ENCODE measurements at places on chromosomes 12 and 14. TPM values are rescaled to one million over a fixed set of nuclear protein-coding genes. Genes with fewer than 3 reads are reported as not detected.

GRCh38 chr14:95189367-95190132 is 32.2 kb upstream of the DICER1 start:
- DNase-seq: no peak

RIMBP2 gene
- 5.9 TPM for total RNA-seq

DNA sequence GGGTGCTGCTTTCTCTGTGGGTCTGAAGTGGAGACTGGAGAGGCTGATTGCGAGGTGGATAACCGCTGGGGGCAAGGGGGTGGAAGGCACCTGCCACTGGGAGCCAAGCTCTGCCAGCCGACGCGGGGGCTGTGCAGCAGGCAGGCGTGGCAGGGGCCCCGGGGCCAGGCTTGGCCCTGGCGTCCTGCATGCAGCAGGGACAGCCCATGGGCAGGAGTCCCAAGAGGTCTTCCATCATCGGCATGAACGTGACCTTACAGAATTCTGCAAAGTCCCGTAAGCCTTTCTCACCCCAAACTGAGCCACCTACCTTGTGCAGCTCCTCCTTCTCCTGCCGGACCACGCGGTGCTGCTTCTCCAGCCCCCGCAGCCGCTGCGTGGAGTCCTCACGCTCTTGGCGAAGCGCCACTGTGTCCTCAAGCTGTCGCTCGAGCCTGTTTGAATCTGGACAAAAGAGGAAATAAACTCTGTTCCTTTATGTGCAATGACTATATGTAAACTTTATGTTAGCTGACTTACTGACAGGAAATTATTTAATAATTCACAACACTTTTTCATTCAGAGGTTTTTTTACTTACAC is 51.3 kb downstream of the AMN start:
- no peak for DNase-seq

MUCL1 gene
- total RNA-seq: not detected

- DNase-seq: no peak
Measured at GRCh38 chr12:105289114-105289904, 41.2 kb upstream of the C12orf75 start.

DNA sequence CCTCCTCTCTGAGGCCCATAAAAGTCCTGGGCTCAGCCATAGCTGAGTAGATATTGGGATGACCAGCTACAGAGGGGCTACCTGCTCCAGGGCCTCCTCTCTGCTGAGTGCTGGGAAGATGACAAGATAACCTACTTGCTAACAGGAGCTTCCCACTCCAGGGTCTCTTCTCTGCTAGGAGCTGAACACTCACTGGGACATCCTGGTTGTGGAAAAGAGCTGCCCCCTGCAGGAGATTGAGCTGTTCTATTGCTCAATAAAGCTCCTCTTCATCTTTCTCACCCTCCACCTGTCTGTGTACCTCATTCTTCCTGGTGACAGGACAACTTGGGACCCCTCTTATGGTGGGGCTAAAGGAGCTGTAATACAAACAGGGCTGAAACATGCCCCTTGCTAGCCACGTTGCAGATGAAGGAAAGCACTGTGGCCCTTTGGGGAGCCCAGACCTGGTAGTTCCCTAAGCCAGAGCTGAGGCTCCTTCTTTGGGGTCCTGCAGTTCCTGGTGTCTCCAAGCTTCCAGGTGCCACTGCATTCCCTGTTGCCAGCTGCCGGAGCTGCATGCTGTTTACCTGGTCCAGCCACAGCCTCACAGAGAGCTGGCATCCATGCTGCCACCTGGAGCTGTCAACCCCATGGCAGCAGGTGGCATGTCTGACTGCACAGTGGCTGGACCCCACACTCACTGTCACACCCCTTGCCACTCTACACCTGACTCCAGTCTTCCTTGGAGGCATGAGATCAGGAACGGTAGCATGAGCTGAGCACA is 598.5 kb upstream of the LMO3 start:
- no peak for DNase-seq

IL31 gene
- total RNA-seq: not detected

TOMM20L gene
- total RNA-seq: not detected

- DNase-seq: no peak
Measured at GRCh38 chr12:81819991-81820633, 61.0 kb upstream of the PPFIA2 start.

ACSM4 gene
- total RNA-seq: not detected

WNT1 gene
- total RNA-seq: not detected

TRPV4 gene
- 0.55 TPM for total RNA-seq

- DNase-seq: no peak
Measured at GRCh38 chr14:102693006-102693755, 84.1 kb upstream of the TRAF3 start.

Measured in uterus (tissue), 4 donors.